Astrocyte of the hippocampus (primary cell): ENCODE measurements at places on chromosomes 11 and 22.
A peak's percentile ranks its signal among the peaks of the same experiment; 100 is the strongest.

- DNase-seq: no peak
Measured at GRCh38 chr11:76740772-76741171, 42.4 kb upstream of the TSKU start.

- DNase-seq: peak; percentile 79
Measured at GRCh38 chr22:35212009-35212408, 45.3 kb upstream of the HMGXB4 start.

DNA sequence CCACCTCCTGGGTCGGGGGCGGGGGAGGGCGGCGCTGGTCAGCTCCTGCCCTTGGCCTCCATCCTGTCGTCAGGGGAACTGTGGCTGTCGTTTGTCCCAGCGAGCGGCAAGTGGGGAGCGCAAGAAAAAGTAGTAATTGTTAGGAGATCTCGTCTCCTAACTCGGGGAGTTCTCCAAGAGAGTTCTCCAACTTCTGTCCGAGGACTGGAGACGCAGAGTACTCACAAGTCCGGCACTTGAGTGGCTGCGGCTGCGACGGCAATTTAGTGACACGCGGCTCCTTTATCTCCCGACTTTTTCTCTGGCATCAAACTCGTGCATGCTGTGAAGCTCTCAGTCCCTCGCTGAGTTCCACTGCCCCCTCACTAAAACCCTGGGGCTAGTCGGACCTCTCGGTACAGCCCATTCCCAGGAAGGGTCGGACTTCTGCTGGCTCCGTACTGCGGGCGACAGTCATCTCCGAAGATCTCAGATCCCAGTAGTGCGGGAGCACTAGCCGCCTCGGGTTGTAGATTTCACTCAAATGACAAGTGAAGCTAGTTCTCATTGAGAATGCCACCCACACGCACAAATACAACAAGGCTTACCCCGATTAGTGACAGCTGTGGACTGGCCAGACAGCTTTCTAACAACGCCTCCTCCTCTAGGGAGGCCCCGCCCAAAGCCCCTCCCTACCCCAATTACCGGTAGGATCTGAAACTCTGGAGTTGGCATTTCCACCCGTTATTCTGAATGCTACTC lies at the start of gene PGR:
TSS of gene PGR (minus strand) at position 611 of the 741 bp plus-strand sequence. CDS start 743 bp downstream, outside the sequence.
- DNase-seq: peak; percentile 9

GRCh38 chr11:118086913-118087768 lies at the start of gene SMIM35:
TSS of gene SMIM35 (minus strand) at chr11:118086963. CDS start at chr11:118086757, 206 bp downstream.
- no peak for DNase-seq

DNA sequence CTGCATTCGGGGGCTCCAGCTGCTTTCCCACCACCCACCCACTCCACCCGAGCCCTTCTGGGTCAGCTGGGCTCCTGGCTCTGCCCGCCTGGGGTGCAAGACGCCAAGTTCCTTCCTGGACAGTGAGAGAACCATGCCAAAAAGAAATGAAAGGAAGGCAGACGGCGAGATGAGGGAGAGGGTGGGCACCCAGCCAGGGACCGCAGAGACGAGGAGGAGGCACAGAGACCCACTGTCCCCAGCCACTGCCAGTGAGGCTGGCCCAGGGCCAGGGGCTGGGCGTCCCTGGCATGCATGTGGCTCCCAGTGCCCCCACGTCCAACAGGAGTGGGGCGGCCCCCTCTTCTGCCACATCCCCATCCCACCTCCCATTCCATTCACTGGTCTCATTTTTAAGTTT lies 10.8 kb upstream of the CD81 start:
- peak; percentile 68 for DNase-seq

- DNase-seq: no peak
Measured at GRCh38 chr11:107265591-107266121, 192.0 kb downstream of the CWF19L2 start.

GRCh38 chr22:25447067-25447685 lies 117.3 kb upstream of the GRK3 start:
- DNase-seq: no peak

DNA sequence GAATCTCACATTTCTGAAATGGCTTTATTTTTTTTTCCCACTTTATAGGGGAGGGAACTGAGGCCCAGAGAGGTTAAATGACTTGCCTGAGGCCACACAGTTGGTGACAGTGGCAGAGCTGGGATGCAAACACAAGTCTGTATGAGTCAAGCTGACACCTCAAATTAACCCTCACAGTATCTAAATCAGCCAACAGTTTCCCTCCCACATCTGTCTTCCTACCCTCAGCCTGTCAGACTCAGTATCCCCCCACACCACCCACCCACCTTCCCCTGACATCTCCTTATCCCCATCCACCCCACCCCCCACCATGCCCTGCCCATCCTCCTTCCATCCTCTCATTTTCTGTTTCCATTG lies 95.2 kb downstream of the TP53I11 start:
- no peak for DNase-seq

- DNase-seq: no peak
Measured at GRCh38 chr11:72807792-72808191, 6.4 kb upstream of the ATG16L2 start.

- DNase-seq: no peak
Measured at GRCh38 chr22:20918663-20919218, 1.5 kb downstream of the CRKL start.

GRCh38 chr22:30566125-30566524 lies 8.3 kb downstream of the GAL3ST1 start:
- no peak for DNase-seq

GRCh38 chr11:126174816-126175215 lies 36.6 kb downstream of the RPUSD4 start:
- DNase-seq: no peak

- DNase-seq: peak; percentile 34
Measured at GRCh38 chr22:21940521-21940920, 12.1 kb downstream of the PPM1F start.

DNA sequence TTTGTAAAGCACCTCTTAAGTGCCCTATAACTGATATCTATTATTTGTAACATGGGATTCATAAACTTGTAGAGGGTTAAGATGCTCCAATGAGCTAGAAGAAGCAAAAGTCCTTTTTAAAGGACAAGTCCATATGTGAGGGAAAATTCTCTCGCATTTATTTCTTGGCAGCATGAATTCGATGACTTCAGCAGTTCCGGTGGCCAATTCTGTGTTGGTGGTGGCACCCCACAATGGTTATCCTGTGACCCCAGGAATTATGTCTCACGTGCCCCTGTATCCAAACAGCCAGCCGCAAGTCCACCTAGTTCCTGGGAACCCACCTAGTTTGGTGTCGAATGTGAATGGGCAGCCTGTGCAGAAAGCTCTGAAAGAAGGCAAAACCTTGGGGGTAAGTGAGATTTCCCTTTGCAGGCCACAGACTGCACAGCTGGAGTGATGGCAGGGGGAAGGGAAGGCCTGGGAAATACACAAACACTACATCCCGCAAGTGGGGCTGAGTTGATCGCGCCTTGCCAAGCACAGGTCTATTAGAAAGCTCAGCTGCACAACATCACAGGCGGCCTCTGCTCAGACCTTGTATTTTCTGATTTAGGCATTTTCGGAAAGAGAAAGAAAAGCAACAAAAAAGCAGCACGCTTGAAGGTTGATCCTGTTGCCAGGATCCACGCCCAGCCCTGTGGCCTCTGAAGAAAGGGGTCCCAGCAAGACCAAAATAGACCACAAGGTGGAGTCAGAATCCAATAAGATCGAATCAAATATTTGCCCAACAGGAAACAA lies 1.5 kb downstream of the MS4A8 start:
- peak; percentile 3 for DNase-seq

- no peak for DNase-seq
Measured at GRCh38 chr22:31099386-31099785, 8.0 kb downstream of the SELENOM start.

GRCh38 chr11:114276077-114276476 lies 20.1 kb upstream of the NNMT start:
- no peak for DNase-seq

GRCh38 chr22:38032681-38033521 lies 24.3 kb upstream of the PICK1 start:
- peak; percentile 38 for DNase-seq

DNA sequence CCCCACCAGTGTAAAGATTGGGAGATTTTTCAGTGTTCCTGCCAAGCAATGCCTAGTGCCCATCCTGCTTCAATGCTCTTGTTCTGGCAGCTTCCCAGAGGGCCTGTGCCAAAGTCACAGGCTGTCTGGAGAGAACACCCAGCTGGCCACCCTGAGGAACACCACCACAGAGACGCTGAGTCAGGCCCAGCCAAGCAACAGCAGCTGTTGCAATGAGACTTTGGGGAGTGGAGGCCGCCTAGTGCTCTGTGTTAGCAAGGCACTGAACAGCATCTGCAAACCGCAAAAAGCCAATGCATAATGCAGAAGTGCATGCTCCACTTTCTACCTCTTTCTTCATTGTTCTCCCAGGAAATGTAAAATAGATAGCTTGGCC lies 168.1 kb downstream of the NXPE2 start:
- DNase-seq: peak; percentile 31

GRCh38 chr11:12291313-12291712 lies 86.1 kb upstream of the PARVA start:
- no peak for DNase-seq

GRCh38 chr22:24685531-24686190 lies 82.7 kb downstream of the GGT1 start:
- peak; percentile 68 for DNase-seq

DNA sequence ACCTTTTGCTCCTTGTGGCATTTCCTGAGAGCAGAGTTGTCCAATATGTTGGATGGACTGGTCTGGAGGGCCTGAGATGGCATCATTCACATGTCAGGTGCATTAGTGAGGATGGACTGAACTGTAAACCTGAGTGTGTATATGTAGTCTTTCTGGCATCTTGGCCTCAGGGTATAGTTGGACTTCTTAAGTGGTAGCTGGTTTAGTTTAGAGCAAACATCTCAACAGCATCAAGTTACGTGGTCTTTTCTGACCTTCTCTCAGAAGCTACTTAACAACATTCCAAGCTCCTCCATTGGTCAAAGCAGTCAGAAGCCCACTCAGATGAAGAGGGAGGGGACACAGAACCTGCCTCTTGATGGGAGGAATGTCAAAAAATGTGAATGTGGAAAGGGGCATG lies 829.9 kb downstream of the METTL15 start:
- DNase-seq: peak; percentile 6

GRCh38 chr22:31692186-31692886 lies 30.3 kb upstream of the PISD start:
- peak; percentile 46 for DNase-seq

- no peak for DNase-seq
Measured at GRCh38 chr11:35436581-35437250, 17.4 kb upstream of the SLC1A2 start.

DNA sequence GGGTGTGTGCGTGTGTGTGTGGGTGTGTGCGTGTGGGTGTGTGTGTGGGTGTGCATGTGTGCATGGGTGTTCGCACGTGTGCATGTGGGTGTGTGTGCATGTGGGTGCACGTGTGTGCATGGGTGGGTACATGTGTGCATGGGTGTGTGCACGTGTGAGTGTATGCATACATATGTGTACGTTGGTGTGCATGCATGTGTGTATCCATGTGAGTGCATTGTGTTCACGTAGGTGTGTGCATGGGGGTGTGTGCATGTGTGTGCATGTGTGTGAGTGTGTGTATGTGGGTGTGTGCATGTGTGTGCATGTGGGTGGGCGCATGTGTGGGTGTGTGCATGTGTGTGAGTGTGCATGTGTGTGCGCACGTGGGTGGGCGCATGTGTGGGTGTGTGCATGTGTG lies 19.9 kb upstream of the APOBEC3A start:
- DNase-seq: no peak
